ENCODE measurements at places on chromosomes 11 and 22.
A peak's percentile ranks its signal among the peaks of the same experiment; 100 is the strongest.

DNA sequence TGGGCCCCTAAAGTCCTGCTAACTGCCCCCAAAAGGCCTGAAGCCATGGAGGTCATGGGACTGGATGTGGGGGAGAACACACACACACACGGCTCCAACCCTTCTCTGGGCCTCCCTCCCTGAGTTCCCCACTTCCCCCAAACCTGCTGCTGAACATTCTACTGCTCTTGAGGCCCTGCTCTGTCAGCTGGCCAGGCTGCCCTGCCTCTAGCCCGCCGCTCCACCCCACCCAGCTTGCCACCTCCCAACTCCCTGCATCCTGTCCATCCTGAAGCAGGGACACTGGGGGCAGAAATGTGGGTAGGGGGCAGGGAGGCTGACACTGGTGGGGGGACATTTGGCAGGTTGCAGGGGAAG lies 1.0 kb downstream of the KCNJ4 start:
- no peak for DNase-seq

DNA sequence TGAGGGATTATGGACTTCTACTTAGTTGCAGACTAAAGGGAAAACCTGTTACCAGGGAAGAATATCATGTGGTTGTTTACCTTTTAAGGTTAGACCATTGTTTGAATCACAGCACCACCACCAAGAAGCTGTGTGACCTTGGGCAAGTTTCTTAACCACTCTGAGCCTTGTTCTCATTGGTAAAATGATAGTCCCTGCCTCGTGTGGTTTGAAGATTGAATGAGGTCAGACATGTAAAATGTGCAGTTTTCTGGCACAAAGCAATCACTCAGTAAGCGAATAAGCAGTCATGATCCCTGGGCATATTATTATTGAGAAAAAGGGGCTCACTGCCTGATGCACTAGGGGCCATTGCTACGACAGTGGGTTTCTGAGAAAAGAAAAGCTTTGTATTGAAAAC lies 28.3 kb downstream of the MOV10L1 start:
- DNase-seq: no peak

- DNase-seq: no peak
These were observed 421 bp upstream of the PRR33 start for GRCh38 chr11:1892116-1892515.

DNA sequence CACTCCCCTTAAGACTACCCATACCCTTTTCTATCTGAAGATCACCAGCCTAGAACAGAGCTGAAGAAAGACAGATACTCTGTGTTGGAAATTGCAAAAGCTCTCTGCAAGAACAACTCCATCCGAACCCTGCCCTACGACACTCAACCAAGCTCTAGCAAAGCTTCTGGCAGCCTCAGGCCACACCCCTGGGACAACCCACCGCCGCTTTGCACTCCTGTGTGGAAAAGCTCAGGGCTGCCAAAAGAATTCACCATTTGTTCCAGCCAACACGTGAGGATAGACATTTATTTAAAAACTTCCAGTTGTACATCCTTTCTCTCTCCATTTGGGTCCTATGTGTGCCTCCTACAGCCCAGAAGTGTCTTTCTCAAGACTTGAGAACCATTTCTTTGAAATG lies 62.4 kb upstream of the CD5 start:
- no peak for DNase-seq

DNA sequence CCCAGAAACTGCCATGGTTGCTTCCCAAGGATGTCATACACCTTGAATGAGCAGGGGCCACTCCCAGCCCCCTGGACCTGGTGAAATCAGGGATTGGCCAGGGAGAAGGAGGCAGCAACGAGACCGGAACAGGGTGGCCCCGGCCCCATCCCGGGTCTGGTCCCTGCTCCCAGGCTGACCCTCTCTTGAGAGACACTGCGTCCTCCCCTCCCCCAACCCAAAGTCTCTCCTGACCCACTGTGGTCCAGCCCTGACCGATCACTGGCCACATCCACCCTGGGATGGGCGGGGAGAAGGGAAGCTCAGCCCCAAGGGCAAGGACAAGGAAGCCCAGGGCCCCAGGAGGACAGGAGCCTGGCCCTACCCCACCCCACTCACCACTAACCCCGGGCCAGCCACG lies 12.4 kb downstream of the CYTH4 start:
- no peak for DNase-seq

GRCh38 chr22:30887453-30887852 lies 81.1 kb downstream of the MORC2 start:
- no peak for DNase-seq

- peak; percentile 10 for DNase-seq
These were observed 43.9 kb upstream of the ACCSL start for GRCh38 chr11:44003736-44004451.

DNA sequence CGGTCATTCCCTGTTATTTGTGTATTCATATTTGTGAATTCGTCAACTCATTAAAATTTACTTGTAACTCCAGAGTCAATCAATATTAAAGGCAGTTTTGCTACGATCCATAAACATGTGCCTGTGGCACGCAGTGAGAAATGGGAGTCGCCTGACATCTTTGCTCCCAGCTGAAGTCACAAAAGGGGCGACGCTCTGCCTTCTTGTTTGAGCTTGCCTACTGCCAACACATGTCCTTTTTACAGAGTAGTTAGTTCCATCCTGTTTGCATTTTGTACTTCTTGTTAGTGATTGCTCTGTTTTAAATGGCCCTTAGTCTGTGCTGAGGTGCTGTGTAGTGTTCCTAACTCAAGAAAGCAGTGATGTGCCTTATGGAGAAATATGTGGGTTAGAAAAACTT lies 305.3 kb downstream of the ETS1 start:
- DNase-seq: no peak

DNA sequence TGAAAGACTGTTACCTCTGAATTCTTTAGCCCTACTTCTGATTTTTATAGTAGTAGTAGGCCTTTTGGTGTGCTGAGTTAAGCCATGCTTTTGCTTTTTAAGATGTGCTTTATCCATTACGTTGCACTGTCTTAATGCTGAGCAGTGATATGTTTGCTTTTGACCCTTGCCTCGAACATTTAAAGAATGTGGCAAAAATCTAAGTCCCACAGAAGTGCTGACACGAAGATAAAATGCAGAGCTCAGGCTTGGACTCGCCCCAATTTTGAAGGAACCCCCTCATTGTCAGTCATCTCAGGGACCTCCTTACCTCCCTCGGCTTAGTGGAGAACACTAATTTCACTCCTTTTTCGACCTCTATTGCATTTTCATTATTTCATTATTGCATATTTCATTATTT lies 272.9 kb downstream of the DDX10 start:
- no peak for DNase-seq

GRCh38 chr11:129493746-129494145 lies 118.1 kb downstream of the BARX2 start:
- DNase-seq: no peak

DNA sequence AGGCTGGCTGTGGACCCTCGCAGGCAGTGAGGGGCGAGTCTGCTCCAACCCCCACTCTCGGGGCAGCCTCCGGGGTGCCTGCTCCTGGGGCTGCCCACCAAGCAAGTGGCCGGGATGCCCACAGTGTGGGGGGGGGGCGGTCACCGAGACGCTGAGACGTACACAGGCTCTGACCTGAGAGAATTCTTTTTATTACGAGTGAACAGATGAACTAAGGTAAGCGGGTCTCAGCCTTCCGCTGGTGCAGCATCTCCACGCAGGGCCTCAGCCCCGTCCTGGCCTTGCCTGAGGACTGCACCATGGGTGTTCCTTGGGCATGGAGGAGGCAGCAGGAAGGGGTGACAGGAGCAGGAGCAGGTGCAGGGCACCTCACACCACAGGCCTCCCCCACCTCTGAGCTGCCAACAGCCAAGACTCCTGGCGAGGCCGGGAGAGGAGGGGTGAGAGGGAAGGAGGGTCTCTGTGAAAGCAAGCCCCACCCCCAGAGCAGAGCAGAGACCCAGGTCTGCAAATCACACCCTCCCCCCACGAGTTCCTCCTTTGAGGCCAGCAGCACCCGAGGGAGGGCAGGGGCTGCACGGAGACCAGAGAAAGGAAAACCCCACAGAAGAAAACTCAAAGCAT lies 17.2 kb downstream of the MOB2 start:
- DNase-seq: no peak

DNA sequence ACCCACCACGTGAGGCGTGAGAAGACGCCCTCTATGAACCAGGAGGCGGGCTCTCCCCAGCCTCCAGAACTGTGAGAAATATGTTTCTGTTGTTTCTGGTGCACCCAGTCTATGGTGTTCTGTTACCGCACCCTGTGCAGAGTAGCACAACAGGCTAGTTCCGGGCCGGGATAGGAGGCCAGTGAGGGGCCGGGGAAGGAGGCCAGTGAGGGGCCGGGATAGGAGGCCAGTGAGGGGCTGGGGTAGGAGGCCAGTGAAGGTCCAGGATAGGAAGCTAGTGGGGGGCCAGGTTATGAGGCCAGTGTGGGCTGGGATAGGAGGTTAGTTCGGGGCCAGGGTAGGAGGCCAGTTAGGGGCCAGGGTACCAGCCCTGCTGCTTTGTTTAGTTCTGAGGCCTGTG lies 204.6 kb downstream of the BARX2 start:
- no peak for DNase-seq

GRCh38 chr11:7495882-7496551 lies 10.7 kb downstream of the OLFML1 start:
- no peak for DNase-seq

DNA sequence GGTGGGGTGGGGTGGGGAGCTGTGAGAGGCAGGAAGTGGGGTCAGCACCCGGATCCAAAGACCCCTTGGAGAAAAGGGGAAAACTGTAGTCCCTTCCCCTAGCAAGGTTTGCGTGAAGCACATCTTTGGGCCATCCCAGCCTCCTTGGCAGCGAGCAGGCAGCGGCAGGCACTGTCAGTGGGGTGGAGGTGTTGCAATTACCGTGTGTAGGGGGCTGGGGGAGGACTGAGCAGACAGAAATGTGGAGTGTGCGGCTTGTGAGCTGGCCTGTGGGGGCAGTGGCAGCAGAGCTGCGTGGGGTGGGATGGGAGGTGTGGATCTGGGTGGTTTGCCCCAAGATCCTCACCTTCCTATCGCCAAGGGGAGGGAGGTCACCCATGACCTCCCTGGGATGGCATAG lies 16.4 kb downstream of the DAGLA start:
- DNase-seq: peak; percentile 31

GRCh38 chr22:39234867-39235687 lies 9.7 kb downstream of the PDGFB start:
- no peak for DNase-seq

GRCh38 chr11:12287009-12287373 lies 90.4 kb upstream of the PARVA start:
- DNase-seq: no peak

DNA sequence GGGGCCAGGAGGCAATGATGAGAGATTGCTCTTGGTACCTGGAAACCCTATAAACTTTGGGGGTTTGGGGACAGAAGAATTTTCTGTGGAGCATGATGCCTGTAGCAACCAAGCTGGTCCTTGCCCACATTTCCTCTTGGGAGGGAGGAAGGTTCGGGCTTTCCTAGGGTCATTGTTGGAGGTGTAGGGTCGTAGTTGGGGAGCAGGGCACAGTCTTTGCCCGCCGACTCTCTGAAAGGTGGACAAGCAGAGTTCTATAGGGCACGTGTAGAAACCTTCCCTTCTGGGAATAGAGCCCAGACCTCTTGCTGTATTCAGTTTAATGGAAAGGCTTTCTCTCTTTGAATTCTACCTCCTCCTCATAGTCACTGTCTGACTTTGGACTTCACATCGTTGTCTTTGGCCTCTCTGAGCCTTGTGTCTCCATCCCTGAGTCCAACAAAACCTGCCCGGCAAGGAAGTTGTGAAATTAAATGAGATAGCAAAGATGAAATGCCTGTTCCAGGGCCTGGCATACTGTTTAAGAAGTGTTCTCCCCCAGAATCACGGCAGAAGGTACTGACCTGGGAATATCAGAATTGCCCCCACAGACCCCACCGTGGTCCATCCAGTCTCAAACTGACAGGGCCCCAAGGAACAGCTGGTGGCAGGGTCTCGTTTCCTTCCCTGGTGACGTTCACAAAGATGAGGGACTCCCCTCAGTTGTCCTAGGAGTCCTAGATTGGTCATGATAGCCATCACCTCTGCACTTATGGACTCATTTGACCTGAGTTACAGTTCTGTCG lies 1.6 kb downstream of the PRDM11 start:
- DNase-seq: no peak

GRCh38 chr11:123903932-123904331 lies 2.0 kb downstream of the OR8D4 start:
- DNase-seq: no peak

GRCh38 chr22:37777122-37777687 lies 30.5 kb upstream of the GCAT start:
- DNase-seq: no peak

- DNase-seq: no peak
These were observed 1.7 kb upstream of the IL10RA start for GRCh38 chr11:117984476-117984875.

DNA sequence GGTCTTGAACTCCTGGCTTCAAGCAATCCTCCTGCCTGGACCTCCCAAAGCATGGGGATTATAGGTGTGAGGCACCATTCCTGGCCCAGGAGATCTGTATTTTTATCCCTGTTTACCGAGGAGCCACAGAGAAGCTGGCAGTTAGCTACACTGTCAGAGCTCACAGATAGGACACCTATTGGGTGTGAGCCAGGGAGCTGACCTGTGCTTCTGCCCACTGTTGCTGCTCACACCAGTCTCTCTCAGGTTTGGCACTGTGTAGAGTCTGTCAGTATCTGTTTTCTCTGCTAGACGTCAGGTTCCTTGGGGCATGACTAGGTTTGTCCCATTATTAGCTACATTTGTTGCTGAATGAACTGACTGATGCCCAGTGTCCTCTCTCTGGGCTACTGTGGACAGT lies 17.5 kb downstream of the PPP6R2 start:
- no peak for DNase-seq

- DNase-seq: peak; percentile 88
These were observed 21.8 kb downstream of the SNX19 start for GRCh38 chr11:130894322-130895025.

DNA sequence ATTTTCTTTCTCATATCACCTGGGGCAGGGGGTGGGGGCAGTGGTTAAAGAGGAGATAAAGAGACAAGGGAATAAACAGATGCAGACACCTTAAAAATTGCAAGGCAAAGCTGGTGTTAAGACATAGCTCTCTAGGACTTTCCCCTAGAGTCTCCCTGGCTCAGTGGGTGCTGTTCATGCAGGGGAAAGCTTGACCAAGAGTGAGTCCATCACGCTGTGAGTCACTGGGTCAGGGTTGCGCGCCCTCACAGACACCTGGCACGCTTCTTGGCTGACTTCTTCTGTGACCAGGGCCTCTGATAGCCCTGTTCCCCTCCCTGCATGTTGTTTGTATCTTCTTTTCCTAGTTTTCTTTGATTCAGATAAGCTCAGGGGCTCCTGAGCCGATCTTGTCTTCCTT lies 31.9 kb downstream of the COMMD9 start:
- DNase-seq: no peak

DNA sequence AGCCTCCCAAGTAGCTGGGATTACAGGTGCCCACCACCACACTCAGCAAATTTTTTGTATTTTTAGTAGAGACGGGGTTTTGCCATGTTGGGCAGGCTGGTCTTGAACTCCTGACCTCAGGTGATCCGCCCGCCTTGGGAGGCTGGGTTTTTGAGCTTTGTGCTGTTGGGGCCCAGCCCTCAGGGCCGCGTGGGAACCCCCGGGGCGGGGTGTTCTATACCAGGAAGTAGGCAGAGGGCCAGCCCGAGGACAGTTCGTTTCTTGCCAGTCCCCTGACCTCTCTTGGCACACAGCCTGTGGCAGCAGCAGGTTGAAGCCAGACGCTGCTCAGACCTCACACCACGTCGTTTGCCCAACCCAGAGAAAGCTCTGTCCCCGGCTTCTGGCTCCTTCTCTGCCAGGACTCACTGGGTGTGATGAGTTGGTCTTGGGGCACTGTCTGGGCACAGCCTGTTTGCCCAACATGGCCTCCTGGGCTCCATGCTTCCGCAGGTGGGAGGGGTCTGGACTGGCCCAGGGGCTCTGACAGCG lies 24.9 kb upstream of the CHKA start:
- peak; percentile 24 for DNase-seq

GRCh38 chr22:42716649-42717127 lies 4.0 kb downstream of the A4GALT start:
- no peak for DNase-seq
